ENCODE measurements at places on chromosomes 4 and X. TPM values are rescaled to one million over a fixed set of nuclear protein-coding genes. Genes with fewer than 3 reads are reported as not detected.

DNA sequence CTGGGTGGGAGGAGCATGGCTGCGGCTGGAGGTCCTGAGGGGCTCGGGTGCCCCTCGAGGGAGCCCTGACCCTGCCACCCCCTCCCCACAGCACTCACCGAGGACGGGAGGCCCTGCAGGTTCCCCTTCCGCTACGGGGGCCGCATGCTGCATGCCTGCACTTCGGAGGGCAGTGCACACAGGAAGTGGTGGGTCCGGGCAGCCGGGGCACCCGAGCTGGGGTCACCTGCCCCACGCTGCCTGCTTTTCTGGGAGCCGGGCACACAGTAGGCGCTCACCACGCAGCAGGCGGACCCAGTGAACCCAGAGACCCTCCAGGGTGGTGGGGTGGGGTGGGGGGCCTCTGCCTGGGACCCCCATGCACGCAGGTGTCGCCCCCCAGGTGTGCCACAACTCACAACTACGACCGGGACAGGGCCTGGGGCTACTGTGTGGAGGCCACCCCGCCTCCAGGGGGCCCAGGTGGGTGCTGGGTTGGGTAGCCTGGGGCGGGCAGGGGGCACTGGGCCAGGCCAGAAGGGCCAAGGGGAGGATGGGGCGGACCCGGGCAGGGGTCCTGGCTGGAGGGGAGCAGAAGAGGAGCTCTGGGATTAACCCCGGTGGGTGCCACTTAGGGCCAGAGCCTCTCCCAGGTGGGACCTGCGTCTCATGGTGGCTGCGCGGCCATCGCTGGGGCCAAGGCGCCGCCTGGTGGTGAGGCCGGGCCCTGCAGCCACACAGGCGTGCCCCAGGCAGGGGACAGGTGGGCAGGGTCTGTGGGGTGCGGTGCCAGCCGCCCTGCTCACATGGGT is 1.4 kb downstream of the HGFAC start:
- H3K4me3 ChIP-seq: no peak overlapping the region
- peaks cover 4% of the 10 kb centered on the region for H3K4me1 ChIP-seq
- no peak for DNase-seq
- no peak overlapping the region for H3K27ac ChIP-seq
- H3K27me3 ChIP-seq: no peaks in the 10 kb centered on the region

DNA sequence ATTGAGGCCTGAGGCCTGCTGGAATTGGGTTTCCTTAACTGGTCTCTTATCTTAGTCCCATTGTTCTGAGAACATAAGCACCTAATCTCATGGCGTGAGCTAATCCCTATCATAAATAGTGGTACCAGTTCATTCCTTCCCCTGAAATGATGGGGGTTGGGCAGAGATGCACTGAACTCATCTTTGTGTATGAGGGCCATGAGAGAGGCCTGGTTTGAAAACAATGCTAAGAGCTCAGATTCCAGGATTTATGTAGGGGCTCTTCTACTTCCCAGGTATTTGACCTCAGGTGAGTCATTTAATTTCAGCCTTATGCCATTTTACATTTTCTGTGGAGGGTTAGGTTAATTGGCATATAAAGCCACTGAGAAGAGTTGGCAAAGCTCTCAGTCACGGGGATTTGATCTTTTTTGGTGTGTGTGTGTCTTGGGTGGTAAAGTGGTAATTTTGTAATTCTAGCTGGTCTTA is 4.4 kb downstream of the RBM3 start:
- no peak for DNase-seq
- no peak overlapping the region for H3K27ac ChIP-seq
- H3K36me3 ChIP-seq: peaks cover 28% of the 10 kb centered on the region
- peaks cover 10% of the 10 kb centered on the region for H3K4me1 ChIP-seq

GRCh38 chr4:45062935-45063545 is 336.7 kb upstream of the GNPDA2 start:
- no peak for DNase-seq
- H3K27me3 ChIP-seq: no peaks in the 10 kb centered on the region
- no peaks in the 10 kb centered on the region for H3K36me3 ChIP-seq
- H3K4me3 ChIP-seq: no peak overlapping the region

DNA sequence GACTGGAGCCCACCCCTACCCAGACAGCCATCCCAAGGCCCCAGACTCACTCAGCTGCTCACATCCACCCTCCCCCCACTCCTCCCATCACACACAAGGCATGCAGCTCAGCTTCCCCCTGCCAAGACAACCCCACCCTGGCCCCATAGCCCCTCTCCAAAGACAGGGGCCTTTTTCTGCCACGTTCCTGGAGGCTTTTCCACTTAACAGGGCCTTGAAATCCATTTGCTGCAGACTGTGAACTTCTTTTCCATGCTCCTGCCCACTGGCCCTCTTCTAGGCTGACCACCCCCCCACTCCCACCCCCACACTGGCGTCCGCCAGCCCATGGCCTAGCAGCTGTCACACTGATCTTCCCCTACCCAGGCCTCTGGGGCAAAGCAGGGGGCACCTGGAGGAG is 76.0 kb downstream of the PJA1 start:
- no peaks in the 10 kb centered on the region for H3K4me1 ChIP-seq
- no peak for DNase-seq
- H3K36me3 ChIP-seq: no peaks in the 10 kb centered on the region
- peaks cover 3% of the 10 kb centered on the region for H3K27me3 ChIP-seq

GRCh38 chrX:18574591-18574990 is 97.3 kb downstream of the RS1 start:
- no peaks in the 10 kb centered on the region for H3K27me3 ChIP-seq
- peaks cover 19% of the 10 kb centered on the region for H3K4me1 ChIP-seq
- no peak for DNase-seq
- H3K4me3 ChIP-seq: no peak overlapping the region

DNA sequence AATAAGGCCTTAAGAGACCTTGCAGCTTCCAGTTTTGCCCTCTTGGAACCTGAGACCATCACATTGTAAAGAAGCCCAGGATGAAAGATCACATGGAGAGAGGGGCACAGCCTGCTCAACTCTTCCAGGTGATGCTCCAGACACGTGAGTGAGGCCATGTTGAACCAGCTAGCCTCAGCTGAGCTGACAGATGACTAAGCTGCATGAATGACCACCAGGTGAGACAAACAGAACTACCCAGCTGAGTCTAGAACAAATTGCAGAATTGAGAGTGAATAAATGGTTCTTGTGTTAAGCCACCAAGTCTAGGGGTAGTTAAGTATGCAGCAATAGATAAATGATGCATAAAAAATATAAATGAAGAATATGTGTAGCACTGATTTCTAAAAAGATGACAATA is 16.8 kb upstream of the GPR82 start:
- no peaks in the 10 kb centered on the region for H3K27me3 ChIP-seq
- no peaks in the 10 kb centered on the region for H3K36me3 ChIP-seq
- H3K27ac ChIP-seq: no peak overlapping the region
- DNase-seq: no peak

GRCh38 chrX:46796574-46797191 is 37.8 kb upstream of the SLC9A7 start:
- no peak for DNase-seq
- no peak overlapping the region for H3K4me3 ChIP-seq
- peaks cover 14% of the 10 kb centered on the region for H3K4me1 ChIP-seq
- no peaks in the 10 kb centered on the region for H3K36me3 ChIP-seq
- H3K27ac ChIP-seq: no peak overlapping the region

- H3K27ac ChIP-seq: peak overlapping the region; percentile 90
- H3K4me3 ChIP-seq: peak overlapping the region; percentile 36
- no peak for DNase-seq
- peaks cover 20% of the 10 kb centered on the region for H3K4me1 ChIP-seq
- no peaks in the 10 kb centered on the region for H3K27me3 ChIP-seq
Measured at GRCh38 chr4:108982402-108983185, 219.7 kb upstream of the ETNPPL start.

GRCh38 chr4:93359586-93359985 is 469.0 kb upstream of the ATOH1 start:
- H3K27me3 ChIP-seq: no peaks in the 10 kb centered on the region
- H3K27ac ChIP-seq: no peak overlapping the region
- no peak for DNase-seq
- no peak overlapping the region for H3K4me3 ChIP-seq
- no peaks in the 10 kb centered on the region for H3K4me1 ChIP-seq

HS6ST2 gene
- 6.2 TPM for total RNA-seq

CDKN2AIP gene
- total RNA-seq: 13.2 TPM

MAGIX gene
- total RNA-seq: 1.2 TPM

AMTN gene
- not detected for total RNA-seq
